ENCODE measurements at places on chromosomes 13 and 19. TPM values are rescaled to one million over a fixed set of nuclear protein-coding genes. Genes with fewer than 3 reads are reported as not detected.
A peak's percentile ranks its signal among the peaks of the same experiment; 100 is the strongest.

DNA sequence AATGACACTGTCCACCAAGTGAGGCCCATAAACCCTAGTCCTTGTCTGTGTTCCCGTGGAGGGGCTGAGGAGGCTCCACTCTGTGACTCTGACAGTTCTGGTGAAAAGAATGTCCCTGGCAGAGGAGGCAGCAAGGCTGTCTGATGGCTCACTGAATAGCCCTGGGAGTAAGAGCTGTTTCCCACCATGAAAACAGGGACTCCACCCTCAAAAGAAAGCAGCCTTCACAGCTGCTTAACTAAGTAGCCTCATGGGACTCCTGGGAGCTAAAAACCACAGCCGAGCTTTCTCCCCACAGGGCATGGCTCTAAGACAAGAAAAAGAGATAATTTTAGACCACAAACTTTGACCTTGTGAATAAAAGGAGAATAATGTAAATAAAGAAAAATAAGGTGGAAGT is 135.1 kb upstream of the FRY start:
- DNase-seq: no peak
- H3K4me1 ChIP-seq: peaks cover 59% of the 10 kb centered on the region
- no peaks in the 10 kb centered on the region for H3K36me3 ChIP-seq
- no peaks in the 10 kb centered on the region for H3K27me3 ChIP-seq
- H3K4me3 ChIP-seq: no peak overlapping the region

DNA sequence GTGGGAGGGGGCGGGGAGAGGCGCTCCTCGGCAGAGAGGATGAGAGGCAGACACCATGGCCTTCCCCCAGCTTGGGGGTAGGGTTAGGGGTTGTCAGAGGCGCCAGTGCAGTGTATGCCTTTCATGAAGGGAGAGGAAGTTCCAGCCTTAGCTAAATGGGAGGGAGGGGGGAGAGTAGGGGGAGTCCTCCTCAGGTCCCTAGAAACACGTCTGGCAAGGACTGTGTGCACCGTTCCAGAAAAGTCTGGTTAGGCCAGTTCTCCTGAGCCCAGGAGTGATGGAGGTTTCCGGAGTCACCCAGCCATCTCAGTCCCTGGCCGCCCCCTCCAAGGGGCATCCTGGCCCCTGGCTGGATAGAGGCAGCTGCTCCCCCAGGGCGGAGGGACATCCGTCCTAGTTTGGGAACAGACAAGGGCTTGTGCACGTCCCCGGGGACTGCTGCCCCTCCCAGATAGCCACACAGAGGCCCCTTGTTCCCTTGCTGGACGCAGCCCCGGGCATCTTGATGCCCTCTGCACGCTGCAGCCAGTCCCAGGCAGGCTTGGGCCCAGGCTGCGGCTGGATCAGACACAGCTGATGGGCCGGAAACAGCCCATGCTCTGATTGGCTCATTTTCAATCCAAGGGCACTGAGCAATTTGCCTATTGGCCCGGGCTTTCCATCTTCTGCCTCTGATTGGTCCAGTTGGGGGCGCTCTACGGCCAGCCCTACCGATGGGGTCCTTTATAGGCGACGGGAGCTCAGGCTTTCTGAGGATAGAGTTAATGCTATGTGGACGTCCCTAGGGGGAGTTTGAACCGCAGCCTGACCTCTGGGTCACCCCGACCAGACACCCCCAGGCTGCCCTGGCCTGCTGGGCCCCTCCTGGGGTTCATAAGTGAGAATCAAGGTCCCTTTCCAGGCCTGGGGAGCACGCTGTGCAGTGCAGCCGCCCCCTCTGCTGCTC is 3.8 kb downstream of the S1PR2 start:
- H3K27ac ChIP-seq: peak overlapping the region; percentile 91
- no peak for DNase-seq
- peaks cover 18% of the 10 kb centered on the region for H3K36me3 ChIP-seq

GRCh38 chr19:39411832-39412099 is 703 bp upstream of the PLEKHG2 start:
- peak; percentile 98 for DNase-seq
- H3K4me1 ChIP-seq: peaks cover 57% of the 10 kb centered on the region
- H3K27ac ChIP-seq: peak overlapping the region; percentile 100
- H3K36me3 ChIP-seq: peaks cover 36% of the 10 kb centered on the region
- peak overlapping the region; percentile 68 for H3K4me3 ChIP-seq
- H3K27me3 ChIP-seq: no peaks in the 10 kb centered on the region

- no peaks in the 10 kb centered on the region for H3K27me3 ChIP-seq
- no peaks in the 10 kb centered on the region for H3K36me3 ChIP-seq
- H3K4me3 ChIP-seq: no peak overlapping the region
- H3K4me1 ChIP-seq: no peaks in the 10 kb centered on the region
- no peak overlapping the region for H3K27ac ChIP-seq
- no peak for DNase-seq
These were observed 5.2 kb downstream of the DUXA start for GRCh38 chr19:57161985-57162539.

ZNF541 gene
- total RNA-seq: 0.17 TPM

All from esophagus muscularis mucosa (tissue), 4 donors.